ENCODE measurements at places on chromosomes 13 and 19.

GRCh38 chr19:47479701-47480503 is 4.1 kb downstream of the KPTN start:
- DNase-seq = no peak

DNA sequence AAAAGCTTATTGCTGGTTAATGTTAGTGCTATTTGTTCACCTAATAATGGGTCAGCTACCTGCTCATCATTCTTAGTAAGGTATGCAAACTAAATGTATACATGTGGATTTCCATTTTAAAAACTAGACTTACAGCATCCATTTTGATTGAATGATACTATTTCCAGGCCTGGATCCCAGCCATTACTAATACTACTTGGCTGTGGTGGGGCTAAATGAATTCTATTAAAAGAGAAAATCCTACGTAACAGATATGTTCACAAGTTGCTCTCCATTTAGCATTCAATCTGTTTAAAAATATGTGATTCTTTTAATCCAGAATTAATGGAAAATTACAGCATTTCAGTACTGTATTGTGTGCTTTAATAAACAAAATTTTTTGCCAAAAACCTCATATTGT is 169.4 kb upstream of the MIR17HG start:
- DNase-seq = no peak

GRCh38 chr13:43537124-43537523 is 249.6 kb downstream of the ENOX1 start:
- no peak for DNase-seq

DNA sequence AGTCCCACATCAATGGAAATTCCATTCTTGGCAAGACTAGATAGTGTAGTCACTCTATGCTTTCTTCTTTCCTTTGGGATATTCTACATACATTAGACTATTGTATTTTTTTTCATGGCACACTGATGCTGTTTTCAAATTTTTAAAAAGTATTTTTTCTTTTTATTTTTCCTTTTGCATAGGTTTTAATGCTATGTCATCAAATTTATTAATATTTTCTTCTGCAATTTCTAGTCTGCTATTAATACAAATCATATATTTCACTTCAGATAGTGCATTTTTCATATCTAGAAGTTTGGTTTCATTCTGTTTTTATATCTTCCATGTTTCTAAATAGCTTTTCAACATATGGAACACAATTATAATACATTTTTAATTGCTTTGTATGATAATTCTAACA is 2050.1 kb upstream of the PRR20A start:
- no peak for DNase-seq

- no peak for DNase-seq
Observed at GRCh38 chr19:38234615-38235014, 10.6 kb upstream of the DPF1 start.

DNA sequence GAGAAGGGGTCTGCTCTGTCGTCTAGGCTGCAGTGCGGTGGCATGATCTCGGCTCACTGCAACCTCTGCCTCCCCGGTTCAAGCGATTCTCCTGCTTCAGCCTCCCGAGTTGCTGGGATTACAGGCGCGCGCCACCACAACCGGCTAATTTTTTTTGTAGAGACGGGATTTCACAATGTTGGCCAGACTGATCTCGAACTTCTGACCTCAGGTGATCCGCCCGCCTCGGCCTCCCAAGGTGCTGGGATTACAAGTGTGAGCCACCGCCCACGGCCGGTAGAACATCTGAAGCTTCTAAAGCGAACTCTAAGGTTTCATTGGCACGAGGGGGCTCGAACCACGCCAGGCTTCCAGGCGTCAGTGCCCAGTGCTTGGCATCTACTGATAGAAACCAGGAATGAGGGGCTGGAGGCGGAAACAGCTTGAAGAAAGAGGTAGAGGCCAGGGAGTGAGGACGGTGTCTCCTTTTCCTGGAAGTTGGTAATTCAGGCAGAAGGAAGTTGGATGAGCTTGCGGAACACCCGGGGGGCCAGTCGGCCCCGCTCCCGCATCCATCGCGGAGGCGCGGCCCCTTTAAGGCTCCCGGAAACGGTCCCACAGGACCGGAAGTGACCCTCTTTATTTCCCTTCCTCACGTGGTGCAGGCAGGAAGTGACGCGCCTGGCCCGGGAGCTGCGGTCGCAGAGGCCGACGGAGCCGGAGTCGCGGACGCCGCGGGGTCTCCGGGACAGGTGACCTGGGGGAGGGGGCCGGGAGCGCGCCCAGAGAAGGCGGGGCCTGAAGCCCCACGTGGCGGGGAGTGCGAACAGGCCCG is at the start of gene CCDC9:
Gene CCDC9 (plus strand): TSS at position 647 of the 814 bp plus-strand sequence. CDS start 1,876 bp downstream, outside the sequence.
- DNase-seq = peak; percentile 93

DNA sequence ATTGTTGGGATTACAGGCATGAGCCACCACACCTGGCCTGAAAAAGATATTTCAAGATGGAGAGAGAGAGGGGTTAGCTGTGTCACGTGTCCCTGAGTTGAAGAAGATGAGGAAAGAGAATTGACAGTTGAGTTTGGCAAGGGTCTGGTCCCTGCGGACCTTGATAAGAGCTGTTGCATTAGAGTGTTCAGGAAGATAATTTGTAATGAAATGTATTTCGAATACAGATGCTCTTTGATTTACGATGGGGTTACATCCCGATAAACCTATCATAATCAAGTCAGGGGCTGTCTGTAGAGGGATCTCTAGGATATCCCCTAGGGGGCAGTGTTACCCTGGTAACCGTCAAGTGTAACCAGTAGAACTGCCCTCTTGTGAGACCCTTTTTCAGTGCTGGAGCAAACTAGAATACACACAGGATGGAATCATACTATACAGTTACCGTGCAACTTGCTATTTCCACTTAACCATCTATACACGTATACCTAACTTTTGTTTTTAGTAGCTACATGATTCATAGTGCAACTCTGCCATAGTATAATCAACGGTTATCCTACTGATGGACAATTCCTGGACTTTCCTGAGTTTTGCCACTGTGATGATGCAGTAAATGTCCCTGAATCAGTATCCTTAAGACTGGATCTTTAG is 1.5 kb upstream of the ELOF1 start:
- peak; percentile 65 for DNase-seq

GRCh38 chr13:100917011-100917410 is 242.4 kb upstream of the TMTC4 start:
- DNase-seq = no peak

DNA sequence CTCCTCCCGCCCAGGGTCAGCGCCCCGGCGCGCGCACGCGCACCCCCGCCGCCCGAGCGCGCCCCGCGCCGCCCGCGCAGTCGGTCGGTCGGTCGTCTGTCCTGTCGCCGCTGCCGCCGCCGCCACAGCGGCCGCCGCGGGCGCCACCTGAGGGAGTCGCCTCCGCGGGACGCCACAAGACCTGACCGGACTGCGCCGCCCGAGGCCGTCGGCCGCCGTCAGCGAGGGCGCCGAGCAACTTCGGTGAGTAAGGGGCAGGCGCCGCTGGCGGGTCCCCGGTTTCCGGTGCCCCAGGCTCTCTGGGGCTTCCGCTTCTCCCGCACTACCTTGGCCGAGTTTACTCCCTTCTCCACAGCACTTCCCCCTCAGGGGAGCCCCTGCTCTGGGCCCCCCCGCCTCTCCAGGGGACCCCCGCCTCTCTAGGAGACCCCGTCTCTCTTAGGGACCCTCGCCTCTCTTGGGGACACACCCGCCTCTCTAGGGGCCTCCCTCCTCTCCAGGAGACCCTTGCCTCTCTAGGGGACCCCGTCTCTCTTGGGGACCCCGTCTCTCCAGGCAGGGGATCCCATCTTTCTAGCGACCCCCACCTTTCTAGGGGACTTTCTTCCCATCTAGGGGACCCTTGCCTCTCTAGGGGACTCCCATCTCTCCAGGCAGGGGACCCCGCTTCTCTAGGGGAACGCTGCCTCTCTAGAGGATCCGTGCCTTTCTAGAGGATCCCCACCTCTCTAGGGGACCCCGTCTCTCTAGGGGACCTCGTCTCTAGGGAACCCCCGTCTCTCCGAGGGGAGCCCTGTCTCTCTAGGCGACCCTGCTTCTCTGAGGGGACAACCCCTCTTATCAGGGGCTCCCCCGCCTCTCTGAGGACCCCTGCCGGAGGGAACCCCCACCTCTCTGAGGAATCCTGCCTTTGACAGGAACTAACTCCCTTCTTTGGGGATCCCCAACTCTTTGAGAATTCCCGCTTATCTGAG is 19.3 kb upstream of the GATAD2A start:
- DNase-seq = no peak

- DNase-seq = no peak
Observed at GRCh38 chr13:41952749-41953148, 8.2 kb downstream of the VWA8 start.

- no peak for DNase-seq
Observed at GRCh38 chr13:83810136-83810535, 72.1 kb downstream of the SLITRK1 start.

DNA sequence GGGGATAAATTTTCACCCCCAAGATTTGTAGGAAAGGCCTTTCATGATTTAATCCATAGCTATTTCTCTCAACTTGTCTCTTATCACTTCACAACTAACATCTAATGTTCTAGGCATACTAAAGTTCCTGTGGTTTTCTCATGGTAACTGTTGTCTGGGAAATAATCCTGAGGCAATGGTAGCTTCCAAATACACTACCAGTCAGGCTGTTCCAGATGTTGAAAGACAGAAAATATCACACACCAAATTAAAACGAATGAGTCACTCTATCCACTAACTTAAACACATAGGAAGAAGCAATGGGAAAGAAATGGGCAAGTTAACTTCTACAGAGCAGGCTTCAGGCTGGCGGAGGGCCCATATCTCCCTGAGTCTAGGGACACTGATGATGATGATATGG is 77.7 kb upstream of the MYO16 start:
- no peak for DNase-seq

- DNase-seq = no peak
Observed at GRCh38 chr19:40254714-40255418, 28.4 kb upstream of the CCNP start.

GRCh38 chr19:53357821-53358581 is 7.5 kb upstream of the ZNF525 start:
- DNase-seq = no peak

- DNase-seq = no peak
Observed at GRCh38 chr13:114112826-114113322, 19.5 kb downstream of the RASA3 start.

DNA sequence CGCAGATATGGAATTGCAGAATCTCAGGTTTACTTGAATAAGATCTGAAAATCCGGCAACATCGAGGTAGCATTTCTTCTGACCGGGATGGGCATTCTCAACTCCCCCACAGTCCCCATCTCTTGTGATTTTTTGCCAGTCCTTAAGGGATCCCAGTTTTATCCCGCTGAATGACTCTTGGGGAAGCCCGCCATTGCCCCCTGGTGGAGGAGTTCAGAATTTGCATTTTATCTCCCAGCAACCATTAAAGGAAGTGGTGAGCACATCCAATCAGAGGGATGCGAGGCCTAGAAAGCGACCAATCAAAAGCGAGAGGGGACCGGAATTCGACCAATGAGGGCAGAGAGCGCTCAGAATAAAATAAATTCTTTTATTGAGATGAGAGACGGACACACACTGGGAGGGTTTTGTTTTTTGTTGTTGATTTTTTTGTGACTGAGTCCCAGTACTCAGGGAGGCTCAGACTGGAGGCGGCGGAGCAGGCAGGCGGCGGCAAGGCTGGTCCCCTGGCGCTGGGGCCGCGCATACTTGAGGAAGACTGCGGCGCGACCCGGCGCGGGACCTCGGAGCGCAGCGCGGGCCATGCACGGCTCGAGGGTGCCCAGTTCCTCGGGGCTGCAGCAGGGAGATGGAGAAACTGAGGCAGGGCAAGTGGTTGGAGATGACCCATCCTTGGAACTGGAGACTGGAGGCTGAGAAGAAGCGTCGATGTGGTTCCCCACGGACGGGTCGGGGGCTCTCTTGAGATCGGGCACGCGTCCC is 3.9 kb upstream of the TTC9B start:
- DNase-seq = peak; percentile 85

DNA sequence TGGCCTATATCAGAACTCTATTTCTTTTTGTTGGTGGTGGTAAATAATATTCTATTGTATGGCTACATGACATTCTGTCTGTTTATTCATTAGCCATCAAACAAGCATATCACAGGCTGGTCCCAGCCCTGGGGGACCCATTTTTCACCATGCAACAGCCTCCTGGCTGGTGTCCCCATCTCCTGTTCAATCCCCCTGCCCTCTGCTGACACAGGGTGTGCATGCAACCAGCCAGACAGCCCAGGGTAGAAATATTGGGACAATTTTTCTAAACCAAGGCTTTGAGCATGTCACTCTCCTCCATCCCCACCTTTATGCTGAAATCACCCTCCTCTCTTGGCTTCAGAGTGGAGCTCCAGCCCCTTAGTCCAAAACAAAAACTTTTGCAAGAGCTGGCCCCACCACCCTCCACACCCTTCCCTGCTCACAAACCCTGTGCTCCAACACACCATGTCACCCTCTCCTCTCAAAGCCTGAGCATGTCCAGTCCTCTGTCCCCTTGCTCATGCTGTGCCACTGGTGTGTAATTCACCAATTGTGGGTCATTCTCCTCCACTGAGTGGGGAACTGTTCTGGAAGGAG is 153.0 kb upstream of the UQCRFS1 start:
- no peak for DNase-seq

- no peak for DNase-seq
Observed at GRCh38 chr19:54311486-54311885, 1.5 kb downstream of the LILRA5 start.

DNA sequence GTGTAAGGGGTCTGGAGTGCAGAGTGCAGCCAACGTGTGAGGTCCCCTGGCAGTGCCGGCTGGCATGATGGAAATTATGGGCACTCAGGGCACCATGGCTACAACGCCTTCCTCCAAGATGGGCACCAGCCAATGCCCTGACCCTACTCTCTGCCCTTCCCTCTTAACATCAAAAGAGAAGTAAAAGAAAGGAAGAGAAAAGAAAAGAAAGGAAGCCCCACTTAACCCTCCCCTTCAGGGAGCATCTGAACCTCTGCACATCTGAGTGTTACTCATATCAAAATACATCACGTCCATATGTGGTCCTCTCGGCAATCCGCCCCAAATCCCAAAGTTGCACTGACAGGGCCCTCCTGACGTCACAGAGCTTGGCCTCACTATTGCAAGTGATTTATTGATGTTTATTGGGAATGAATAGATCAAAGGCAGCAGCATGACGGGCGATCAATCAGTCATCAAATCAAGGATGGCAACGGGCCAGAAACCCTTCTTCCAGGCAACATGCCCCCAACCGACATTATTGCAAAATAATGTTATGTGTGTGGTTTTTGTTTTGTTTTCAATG is 1.3 kb downstream of the TSHZ3 start:
- DNase-seq = no peak

GRCh38 chr13:113401452-113402415 is 37.8 kb upstream of the GRTP1 start:
- DNase-seq = no peak

DNA sequence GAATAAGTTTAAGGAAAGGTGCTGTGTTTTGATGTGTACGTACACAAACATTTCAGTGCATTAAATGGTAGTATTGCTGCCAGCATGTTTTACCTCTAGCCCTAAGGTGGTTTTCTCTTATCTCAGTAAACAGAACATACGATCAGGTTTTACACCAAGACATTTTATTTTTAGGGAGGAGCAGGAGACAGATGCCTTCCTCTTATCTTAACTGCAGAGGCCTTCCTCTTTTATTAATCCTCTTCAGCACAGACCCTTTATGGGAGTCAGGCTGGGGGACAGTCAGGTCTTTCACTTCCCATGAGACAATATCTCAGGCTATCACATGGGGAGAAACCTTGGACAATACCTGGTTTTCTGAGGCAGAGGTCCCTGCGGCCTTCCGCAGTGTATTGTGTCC is 14.9 kb upstream of the ZNF611 start:
- DNase-seq = no peak

GRCh38 chr13:46313432-46314257 is 73.4 kb downstream of the RUBCNL start:
- DNase-seq = no peak

Data from fibroblast of the conjunctiva (primary cell).